Stimulated activated CD4-positive, alpha-beta T cell treated with anti-CD3 and anti-CD28 coated beads, TNF-alpha, amount 100 ng/mL, for 48 hours (primary cell): ENCODE measurements at places on chromosomes 4 and X.

- no peak for DNase-seq
These were observed 800 bp downstream of the KDM5C start for GRCh38 chrX:53223955-53224859.

DNA sequence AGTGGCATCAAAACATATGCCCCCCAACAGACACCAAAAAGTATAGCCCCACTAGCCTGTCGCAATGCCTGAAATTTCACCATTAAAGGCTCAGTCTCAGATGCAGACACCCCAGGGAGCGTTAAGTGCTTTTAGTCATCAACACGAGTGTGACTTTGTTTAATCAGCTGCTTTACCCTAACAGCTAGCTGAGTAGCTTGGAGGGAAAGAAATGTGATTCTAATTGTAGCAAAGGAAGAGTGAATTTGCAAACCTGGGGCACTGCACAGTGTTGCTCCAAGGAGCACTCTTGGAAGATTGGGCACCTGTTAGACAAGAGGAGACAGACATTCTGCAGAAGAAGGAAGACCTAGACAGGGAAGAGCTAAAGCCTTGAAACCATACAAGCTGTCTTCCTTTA lies 145.1 kb downstream of the BEND2 start:
- DNase-seq, result no peak

- DNase-seq, result no peak
These were observed 277.1 kb upstream of the TENM3 start for GRCh38 chr4:181966104-181966551.

DNA sequence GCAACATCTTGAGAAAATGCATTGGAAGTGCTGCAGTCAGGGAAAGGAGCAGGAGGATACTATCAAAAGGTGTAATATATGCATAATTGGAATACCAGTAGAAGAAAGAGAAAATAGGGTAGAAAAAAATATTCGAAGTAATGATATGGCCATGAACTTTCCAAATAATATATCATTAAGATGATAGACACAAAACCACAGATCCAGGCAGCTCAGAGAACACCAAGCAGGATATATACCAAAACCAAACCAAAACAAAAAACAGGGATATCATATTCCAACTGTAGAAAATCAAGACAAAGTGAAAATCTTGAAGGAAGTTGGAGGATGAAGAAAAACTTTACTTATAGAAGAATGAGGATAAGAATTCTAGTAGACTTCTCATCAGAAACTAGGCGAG lies 9.7 kb upstream of the POLA1 start:
- no peak for DNase-seq

- DNase-seq, result no peak
These were observed 73.1 kb upstream of the EPGN start for GRCh38 chr4:74235135-74235534.

DNA sequence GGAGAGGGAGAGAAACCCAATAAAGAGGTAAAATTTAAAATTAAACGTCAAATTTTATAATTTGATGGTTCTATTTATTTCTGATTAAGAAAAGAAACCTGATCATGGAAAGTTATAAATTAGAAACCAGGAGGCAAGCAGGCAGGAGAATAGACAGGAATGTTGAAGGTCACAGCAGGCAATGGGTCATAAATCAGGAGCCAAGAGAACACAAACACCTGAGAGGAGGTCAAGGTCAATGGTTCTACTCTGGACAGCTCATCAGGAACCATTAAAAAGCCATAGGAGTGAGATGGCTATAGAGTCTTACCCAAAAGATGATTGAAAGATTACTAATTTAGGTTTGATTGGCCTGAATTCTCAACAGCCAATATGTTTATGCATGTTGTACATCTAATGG lies 126.9 kb upstream of the HCCS start:
- no peak for DNase-seq

DNA sequence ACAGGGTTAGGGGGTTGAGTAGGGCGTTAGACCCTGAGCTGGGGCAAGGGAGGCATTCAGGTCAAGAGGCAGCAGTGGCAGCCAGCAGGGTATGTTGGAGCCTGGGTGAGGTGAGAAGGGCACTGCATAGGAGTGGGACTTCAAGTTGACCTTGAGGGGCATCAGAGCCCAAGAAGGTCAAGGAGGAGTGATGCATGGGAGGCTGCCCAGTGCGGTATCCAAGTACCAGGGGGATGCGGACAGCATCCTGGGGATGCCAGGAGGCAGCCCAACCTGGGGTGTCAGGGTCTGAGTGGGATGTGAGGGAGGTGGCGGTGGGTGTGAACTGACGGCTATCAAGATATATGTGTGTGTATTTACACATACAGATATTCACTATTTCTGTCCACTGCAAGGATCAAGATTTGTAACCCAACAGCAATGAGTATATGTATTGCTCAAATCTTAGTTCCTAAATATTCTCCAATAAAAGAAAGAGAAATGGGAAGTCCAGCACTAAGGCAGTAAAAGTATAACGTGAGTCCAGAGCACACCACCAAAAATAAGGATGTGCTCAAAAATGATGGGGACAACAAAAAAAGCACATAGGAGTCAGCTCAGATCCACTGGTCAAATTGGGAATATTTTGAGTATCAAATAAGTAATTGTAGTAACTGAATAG lies 9.8 kb upstream of the DCLK2 start:
- no peak for DNase-seq

DNA sequence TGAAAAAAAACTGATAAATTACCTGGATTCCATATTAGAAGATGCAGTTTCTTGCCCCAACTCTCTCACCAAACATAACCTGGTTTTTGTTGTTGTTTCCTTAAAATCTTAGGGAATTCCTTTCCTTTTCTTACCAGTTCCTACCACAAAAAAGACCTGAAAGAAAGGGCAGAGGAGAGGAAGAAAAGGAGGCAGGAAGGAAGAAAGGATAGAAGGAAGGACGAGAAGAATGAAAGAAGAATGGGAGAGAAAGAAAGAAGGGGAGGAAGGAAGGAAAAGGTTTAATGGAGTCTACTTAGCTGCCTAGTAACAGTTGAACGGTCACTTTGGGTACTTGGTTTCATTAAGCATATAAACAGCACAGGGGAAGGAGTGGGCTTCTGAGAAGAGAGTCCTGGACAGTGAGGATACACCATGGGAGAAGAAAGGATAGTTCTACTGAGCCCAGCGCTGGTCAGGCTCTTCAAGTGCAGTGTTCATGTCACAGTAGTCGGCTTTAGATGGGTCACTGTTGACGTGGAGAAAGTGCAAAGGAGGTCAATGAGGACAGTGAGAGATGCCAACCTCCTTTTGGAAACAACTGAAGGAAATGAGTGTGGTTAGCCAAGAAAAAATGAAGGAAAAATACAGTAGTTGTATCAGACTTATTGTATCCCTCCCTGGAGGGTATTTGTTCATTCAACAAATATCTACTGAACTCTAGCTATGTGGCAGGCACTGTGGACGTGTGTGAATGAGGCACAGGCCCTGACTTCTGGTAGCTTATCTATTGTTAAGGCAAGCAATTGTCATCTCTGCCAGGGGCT lies 1.1 kb upstream of the CHIC2 start:
- DNase-seq, result no peak

GRCh38 chrX:131729295-131729694 lies 185.4 kb downstream of the OR13H1 start:
- peak; percentile 60 for DNase-seq

DNA sequence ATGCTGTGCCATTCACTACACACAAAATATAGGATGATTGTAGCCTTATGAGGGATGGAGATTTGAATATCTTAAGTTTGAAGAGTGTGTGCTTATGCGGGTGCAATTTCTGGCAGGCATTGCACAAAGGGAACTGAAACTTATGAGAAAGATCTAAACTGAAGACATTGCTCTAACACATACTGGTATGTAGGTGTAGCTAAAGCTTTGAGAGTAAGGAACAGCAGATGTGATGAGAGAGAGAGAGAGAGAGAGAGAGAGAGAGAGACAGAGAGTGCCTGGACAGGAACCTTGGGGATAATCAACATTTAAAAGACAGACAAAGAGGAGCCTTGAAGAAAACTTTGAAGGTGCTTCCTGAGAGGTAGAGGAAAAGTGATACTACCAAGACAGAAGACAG lies 379.7 kb downstream of the SPRY1 start:
- DNase-seq, result no peak

GRCh38 chr4:48109413-48110263 lies 24.4 kb downstream of the TXK start:
- DNase-seq, result no peak

DNA sequence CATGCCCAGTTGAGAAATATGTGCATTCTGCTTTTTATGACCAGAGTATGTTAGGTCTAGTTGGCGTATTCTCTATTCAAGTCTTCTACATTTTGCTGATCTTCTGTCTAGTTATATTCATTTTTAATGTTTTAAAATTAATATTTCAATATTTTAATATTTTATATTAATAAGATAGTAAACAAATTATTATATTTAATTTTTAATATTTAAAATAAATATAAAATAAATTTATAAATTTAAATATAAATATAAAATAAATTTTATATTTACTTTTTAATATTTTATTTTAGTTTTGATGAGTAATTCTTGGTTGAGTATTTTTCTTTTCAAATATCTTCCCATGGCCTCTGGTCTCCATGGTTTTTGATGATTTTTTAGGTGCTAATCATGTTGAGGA lies 123.8 kb downstream of the GABRA2 start:
- DNase-seq, result no peak

DNA sequence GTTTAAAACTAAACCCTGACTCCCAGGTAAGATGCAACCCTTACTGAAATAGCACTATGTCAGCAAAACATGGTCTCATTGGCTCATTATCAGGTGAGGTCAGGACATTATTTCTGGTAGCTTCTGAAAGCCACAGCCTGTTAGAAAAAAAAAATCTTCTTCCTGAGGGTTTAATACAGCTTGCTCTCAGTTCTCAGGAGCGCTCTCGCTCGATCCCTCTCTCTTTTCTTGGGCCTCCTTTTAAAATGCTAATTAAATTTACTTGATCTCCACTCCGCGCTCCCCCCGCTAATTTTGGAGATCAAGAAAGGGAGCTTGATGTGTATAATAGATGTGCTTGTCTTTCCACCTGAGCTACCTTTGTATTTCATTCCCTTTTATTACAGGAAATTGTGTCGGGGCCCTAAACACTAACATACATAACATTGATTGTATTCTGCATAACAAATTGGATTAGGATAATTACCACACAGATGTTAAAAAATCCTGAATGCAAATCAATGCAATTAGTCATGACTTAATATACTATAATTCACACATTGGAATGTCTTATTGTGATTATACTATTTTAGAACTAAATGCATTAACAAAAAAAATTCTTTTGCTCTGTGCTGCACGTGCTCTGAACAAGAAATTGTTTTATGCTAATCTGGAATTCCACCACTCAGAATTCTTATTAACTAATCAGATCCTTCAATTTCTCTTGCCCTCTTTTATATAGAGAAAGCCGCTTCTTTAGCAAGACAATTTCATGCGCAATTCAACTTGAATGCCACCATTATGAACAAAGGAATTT lies 101.6 kb upstream of the TEX13D start:
- DNase-seq, result no peak

DNA sequence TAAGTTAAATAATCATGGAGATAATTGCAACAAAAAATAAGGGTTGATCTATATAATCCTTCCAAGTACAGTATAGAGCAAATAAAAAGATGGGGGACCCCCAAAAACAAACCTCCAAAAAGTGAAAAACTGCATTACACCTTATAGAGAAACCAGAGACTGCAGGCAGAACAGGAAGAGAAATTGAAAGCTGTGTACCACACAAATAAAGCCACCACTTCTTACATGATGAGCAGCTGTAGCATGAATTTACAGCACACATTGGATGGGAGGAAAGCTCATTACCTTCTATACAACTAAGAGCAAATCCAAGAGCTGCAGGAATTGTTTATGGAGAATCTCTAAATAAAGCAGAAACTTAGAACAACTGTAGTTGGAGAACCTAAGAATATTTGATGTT lies 152.4 kb upstream of the PDE5A start:
- no peak for DNase-seq

DNA sequence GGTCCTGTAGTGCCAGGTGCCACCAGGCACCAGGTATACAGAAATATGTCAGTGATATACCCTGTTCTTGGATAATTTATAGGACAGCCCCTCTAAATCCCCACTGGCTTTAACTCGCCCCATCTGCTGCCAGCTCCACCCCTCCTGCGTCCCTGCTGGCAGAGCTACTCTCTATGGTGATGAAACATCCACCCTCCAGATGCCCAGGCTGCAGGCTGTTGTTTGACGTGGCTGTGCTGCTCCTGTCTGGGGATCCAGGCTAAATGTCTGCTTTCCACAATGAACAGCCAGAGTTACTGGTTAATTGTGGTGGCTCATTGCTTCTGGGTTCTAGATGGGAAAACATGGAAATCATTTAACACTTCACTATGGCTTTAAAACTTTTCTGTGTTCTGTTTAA lies 12.9 kb downstream of the NHSL2 start:
- no peak for DNase-seq

DNA sequence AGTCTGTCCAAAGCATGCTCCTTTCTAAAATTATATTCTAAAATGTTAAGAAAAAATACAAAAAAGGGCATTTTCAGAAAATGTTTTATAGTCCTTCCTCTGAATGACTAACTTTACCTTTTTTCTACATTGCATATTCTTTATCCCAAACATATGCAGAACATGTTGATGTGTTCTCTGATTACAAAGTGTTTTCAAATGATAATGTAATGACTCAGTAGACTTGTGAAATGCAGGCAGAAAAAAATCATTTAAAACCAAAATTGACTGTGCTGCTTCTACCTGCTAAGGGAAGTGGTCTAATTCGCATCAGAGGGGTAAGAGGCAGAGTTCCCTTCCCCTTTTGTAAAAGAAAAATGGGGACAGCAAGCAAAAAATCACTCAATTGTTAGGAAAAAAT lies 22.7 kb upstream of the YTHDC1 start:
- no peak for DNase-seq

- DNase-seq, result no peak
These were observed 5.6 kb upstream of the CENPC start for GRCh38 chr4:67550857-67551256.

- no peak for DNase-seq
These were observed 26.4 kb upstream of the SCML1 start for GRCh38 chrX:17710871-17711301.

DNA sequence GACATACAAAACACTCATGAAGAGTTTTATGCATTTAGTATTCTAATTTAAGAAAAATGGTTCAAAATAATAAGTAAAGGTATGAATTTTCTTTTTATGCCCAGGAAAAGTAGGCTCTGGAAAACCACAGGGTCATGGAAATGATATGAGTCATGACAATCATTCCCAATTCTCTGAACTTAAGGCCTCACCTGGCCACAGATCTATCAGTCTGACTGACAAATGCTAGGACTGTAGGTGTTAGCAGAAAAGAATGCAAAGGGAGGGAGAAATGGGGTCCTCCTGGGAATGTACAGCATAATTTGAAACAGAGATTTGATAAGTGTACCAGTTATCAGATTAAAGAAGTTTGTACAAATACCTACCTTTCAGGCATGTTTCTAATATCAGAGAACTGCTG lies 270.5 kb upstream of the ARSJ start:
- DNase-seq, result no peak
